ENCODE measurements at places on chromosomes 1 and 21. TPM values are rescaled to one million over a fixed set of nuclear protein-coding genes. Genes with fewer than 3 reads are reported as not detected.

DNA sequence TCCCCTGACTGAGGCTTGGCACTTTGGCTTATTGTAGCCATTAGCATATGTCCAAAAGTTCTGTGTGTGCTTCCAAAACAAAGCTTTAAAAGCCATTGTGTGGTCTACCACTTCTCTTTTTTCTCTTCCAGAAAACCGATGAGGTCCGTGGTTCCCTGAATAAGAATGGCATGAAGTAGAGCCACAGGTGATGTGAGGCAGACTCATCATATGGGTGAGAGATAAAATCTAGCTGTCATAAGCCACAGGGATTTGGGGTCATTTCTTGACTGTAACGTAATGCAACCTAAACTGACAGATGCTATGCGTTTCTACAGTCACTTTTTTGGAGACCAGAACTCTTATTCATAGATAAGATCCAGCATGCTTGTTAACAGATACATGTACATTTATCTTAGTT, 7.0 kb upstream of the GREM2 start:
- no peak for DNase-seq

- no peak for DNase-seq
Measured at GRCh38 chr1:172141341-172141881, 279.1 kb upstream of the C1orf105 start.

GRCh38 chr21:41961282-41961701, 7.5 kb upstream of the C2CD2 start:
- DNase-seq, result no peak

TRIM17 gene
- not detected for total RNA-seq
